ENCODE measurements at places on chromosomes 7 and 10.

- no peak for DNase-seq
These were observed 21.9 kb upstream of the ADAM22 start for GRCh38 chr7:87912121-87912520.

DNA sequence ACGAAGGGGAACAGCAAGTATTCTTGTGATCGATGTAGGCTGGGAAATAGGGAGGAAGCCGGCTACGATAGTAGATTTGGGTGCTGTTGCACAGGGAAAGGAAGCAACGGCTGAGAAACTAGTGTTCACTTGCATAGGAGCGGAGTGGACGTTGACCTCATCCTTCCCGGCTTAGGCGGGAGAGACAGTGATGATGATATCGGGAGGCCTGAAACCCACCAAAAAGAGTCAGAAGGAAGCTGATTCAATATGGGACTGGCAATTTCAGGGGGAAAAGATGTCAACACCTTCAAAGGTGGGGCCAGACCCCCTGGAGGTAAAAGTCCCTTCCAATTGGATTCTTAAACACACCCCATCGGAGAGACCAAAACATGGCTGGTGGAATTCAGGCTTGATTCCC lies 61.3 kb downstream of the CARD11 start:
- DNase-seq: no peak

- peak; percentile 43 for DNase-seq
These were observed 89.9 kb downstream of the GOLGA7B start for GRCh38 chr10:97939446-97939990.

- DNase-seq: no peak
These were observed 66.3 kb downstream of the KMT2C start for GRCh38 chr7:152369518-152369917.

- DNase-seq: peak; percentile 19
These were observed 26.0 kb downstream of the ASB4 start for GRCh38 chr7:95511716-95512260.

DNA sequence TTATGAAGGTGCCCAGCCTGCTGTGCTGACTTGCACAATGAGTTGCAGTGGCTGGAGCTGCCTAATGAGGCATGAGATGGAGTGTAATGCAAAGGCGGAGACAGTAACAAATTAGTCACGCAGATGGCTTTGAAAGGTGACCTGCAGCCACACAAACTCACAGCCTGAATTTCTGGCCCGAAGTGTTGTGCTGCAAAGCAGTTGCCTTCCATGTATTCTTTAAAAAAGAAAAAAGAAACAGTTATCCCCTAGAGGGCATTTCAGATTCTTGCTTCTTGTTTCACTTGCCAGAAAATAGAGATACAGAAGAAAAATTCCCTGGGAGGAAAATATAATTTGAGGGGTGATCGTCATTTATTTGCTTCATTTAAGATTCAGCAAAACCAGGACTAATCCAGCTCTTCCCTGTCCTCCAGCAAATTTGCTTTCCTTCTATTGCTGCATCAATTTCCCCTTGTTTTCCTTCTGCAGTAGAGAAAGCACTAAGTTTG lies 239.9 kb downstream of the ADRA2A start:
- no peak for DNase-seq

GRCh38 chr7:135801045-135801693 lies 52.6 kb upstream of the FAM180A start:
- DNase-seq: peak; percentile 67

DNA sequence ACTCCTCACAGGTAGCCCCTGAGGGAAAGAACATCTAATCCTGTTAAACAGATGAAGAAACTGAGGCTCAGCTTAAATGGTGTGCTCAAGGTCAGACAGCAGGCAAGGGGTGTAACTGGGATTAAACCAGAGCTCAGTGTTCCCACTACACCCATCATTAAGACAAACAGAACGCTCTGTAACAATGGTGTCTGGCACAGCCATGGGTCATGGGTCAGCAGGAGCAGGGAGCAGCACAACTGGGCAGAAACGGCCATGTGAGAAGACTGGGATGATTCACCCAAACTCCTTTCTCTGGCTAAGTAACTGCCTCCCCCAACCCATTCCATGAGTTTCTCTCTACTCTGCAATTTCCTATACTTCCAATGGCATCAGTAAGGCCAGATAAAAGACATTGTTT lies 85.5 kb upstream of the PDE1C start:
- no peak for DNase-seq

- peak; percentile 77 for DNase-seq
These were observed 20.2 kb upstream of the PDGFA start for GRCh38 chr7:539731-540411.

- peak; percentile 35 for DNase-seq
These were observed 5.4 kb upstream of the TNS3 start for GRCh38 chr7:47587351-47587750.

GRCh38 chr10:122075171-122075570 lies 86.2 kb downstream of the TACC2 start:
- DNase-seq: no peak

Measured in H7 (cell line).